ENCODE measurements at places on chromosomes 4 and X.
A peak's percentile ranks its signal among the peaks of the same experiment; 100 is the strongest.

GRCh38 chr4:8534611-8535010, 45.6 kb upstream of the GPR78 start:
- no peak for DNase-seq

DNA sequence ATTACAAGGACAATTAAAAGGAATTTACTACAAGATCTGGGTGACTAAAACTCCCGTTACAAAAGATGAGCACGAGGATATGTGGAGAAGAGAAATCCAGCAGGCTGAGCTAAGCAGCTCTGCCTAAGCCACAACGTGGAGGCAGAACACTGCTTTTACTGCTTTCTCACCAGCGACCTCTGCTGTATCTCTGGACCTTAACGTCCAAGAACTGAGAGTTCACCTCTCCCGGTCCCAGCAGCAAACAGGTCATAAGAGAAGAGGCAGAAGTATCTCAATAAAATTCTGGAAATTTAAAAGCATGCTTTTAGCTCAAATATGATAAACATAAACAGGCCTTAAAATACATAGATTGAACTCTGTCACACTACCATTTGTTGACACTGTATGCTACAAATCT, 81.0 kb downstream of the ADGRA3 start:
- peak; percentile 65 for DNase-seq

GRCh38 chr4:74537459-74537858, 92.5 kb downstream of the AREG start:
- no peak for DNase-seq

DNA sequence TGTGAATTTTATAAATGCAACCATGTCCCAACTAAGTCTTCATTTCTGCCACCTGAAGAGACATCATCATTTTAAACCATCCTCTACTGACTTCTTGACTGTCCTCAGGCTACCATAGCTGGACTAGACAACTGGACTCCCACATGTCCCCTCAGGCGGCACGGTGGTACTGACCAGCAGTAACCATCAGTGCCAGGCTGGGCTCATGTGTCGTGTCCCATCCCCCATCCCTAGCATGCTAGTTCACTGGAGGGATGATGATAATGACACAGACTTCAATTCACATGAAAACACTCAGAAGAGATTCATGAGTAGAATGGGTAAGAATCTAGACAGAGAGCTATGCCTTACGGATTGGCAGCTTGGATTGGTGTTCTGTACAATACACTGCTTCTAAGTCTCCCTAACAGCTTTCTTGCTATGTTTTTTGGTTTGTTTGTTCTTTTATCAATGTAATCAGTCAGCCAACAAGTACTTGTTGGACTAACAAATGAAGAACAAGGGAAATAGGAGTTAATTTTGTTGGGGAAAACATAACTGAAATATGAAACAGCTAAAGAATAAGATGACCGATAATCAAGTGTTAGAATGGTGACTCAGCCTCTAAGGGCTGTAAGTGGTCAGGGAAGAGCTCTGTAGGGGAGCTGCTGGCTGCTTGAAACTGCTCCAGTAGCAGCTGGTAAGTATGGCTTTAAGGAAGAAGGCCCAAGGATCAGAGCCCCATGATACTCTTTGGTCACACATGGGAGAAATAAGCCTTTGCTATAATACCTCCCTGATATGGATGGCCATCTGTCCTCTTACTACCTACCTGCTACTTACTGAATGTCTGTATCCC, 10.3 kb downstream of the ZDHHC9 start:
- peak; percentile 84 for DNase-seq

DNA sequence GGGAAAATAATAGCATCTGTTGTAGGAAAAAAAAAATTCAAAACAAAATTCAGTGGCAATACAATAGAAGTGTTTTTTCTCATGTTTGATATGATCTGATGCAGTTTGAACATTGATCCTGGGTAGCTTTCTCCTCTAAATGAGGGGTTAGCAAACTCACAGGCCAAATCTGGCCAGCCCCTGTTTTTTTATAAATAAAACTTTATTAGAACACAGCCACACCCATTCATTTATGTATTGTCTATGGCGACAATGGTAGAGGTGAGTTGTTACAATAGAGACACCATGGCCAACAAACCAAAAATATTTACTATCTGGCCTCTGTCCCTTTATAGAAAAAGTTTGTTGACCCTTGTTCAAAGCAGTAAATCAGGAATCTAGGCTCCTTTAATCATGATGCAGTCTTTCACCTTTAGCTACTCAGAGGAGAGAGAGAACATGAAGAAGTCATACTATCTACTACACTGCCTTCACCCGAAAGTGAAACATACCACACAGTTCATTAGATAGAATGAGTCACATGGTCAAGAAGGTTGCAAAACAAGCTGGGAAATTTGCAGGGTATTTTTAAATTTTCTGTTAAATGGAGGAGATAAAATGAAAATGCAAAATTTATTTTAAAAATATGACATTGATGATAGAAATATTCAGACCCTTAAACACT, 186.6 kb upstream of the MAOA start:
- no peak for DNase-seq

- DNase-seq = no peak
Measured at GRCh38 chr4:151359576-151359975, 34.2 kb upstream of the SH3D19 start.

Data from NCI-H82 (cell line).